ENCODE measurements at places on chromosomes 7 and 10. TPM values are rescaled to one million over a fixed set of nuclear protein-coding genes. Genes with fewer than 3 reads are reported as not detected.

- no peak for DNase-seq
Observed at GRCh38 chr7:22545529-22545928, 45.5 kb upstream of the STEAP1B start.

DNA sequence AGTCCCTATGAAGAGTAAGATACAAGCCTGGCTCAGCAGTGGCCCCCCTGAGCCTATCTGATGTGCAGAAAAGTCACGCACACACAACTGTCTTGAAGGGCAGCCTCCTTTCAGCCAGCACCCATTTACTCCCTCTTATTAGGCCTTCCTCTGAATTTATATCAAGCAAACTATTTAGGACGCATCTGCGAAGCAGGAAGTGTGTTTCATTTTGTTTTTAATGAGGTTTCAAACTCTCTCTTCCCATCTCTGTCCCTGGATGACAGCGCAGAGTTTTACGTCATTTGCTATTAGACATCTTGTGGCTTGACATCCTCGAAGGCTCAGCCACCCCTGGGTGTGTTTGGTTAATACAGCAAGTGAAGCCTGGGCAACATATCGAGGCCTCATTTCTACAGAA, 79.5 kb downstream of the CUX1 start:
- no peak for DNase-seq

DNA sequence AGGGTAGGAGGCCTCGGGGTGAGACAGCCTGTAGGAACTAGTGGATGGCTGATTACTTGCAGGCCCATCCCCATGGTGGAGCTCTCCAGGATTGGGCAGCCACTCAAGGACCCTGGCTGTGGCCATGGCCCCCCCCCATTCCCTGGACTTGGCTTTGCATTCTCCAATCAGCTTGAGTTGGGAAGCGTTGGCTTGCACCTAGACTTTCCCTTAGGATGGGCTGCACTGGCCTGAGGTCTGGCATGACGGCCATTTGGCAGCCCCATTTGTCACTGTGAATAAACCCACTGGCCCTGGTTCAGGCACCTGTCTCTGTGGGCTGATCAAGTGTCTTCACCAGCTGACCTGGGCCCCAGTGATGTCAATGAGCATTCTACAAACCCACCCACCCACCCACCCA, 41.4 kb downstream of the RAMP3 start:
- no peak for DNase-seq

- no peak for DNase-seq
Observed at GRCh38 chr7:156725073-156725472, 84.5 kb downstream of the RNF32 start.

Gene GSAP
- total RNA-seq = 7.4 TPM
